Breast epithelium (tissue), 4 donors: ENCODE measurements at places on chromosomes 1 and 21. TPM values are rescaled to one million over a fixed set of nuclear protein-coding genes. Genes with fewer than 3 reads are reported as not detected.

GRCh38 chr1:1421147-1421906 lies at the start of gene ANKRD65:
Gene ANKRD65 (minus strand): TSS chr1:1421276. CDS start chr1:1421005, 271 bp downstream.
- no peak for DNase-seq

The CD2 gene
- total RNA-seq, result 3.9 TPM

The FCGR2B gene
- total RNA-seq, result 40.0 TPM

The DCST1 gene
- total RNA-seq, result 0.44 TPM
